Sciatic nerve (tissue), 2 donors: ENCODE measurements at places on chromosomes 12 and 14.
A peak's percentile ranks its signal among the peaks of the same experiment; 100 is the strongest.

- no peak for DNase-seq
Measured at GRCh38 chr14:76293923-76294322, 82.0 kb upstream of the ESRRB start.

- no peak for DNase-seq
Measured at GRCh38 chr14:23172096-23172495, 11.4 kb downstream of the SLC7A8 start.

DNA sequence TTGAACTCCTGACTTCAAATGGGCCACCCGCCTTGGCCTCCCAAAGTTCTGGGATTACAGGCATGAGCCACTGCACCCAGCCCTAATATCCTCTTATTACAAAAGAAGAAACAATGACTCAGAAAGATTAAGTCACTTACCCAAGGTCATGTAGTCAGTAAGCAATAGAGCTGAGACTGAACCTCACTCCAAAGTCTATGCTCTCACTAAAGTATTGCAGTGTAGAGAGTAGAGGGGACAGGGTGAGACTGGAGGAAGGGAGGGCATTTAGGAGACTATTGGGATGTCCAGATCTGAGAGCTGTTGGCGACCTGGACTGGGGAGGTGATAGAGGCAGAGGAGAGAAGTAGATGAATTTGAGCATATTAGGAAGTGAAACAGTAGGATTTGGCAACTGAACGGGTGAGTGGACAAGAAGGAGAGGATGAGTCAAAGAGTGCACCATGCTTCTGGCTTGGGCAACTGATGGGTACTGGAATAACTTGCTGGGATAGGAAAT is 11.8 kb downstream of the P2RX7 start:
- DNase-seq = no peak

- DNase-seq = no peak
Measured at GRCh38 chr12:52677671-52678070, 2.5 kb downstream of the KRT1 start.

- no peak for DNase-seq
Measured at GRCh38 chr14:52868911-52869618, 77.7 kb upstream of the GNPNAT1 start.

DNA sequence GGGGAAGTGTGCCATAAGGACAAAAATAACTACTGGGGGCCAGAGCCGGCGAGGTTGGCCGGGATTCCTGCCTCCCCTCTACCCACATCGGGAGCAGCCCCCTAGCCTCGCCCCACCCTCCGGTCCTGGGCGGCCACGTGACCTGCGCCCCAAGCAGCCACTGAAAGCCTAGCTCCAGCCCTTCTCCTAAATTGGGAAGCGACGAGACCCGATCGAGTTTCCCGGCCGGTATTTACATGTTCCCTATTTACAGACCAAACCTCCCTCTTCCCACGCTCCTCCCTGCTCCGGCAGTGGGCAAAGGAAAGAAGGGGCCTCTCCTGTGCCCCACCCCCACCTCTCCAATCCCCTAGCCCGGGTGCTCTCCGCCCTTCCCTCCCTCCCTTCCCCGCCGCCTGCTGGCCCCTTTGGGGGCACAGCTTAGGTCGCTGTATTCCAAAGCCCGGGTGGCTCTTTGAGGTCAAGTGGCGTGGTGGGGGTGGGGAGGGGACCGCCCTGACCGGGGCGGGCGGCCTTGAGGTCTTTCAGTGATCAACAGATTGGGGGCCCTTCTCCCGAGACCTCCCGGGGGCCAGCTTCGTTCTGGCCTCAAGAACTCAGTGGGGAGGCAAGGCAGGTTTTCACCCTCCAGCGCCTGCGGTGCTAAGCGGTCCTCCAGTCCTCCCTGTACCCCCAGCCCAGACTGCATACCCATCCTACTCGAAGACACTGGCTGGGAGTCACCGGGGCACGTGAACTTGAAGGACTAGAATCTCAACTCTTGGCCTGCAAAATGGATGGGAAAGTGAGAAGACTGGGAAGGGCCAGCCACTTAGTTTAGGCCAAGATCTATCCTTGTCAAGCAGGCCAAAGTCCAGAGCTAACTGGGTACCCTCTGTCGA is 6.3 kb upstream of the CTDSP2 start:
- peak; percentile 72 for DNase-seq

- DNase-seq = peak; percentile 78
Measured at GRCh38 chr14:89303456-89304435, 113.3 kb downstream of the FOXN3 start.
